Stimulated activated CD4-positive, alpha-beta T cell treated with anti-CD3 and anti-CD28 coated beads, Interleukin-15, amount 100 ng/mL, for 24 hours (primary cell): ENCODE measurements at places on chromosomes 2 and 18.

DNA sequence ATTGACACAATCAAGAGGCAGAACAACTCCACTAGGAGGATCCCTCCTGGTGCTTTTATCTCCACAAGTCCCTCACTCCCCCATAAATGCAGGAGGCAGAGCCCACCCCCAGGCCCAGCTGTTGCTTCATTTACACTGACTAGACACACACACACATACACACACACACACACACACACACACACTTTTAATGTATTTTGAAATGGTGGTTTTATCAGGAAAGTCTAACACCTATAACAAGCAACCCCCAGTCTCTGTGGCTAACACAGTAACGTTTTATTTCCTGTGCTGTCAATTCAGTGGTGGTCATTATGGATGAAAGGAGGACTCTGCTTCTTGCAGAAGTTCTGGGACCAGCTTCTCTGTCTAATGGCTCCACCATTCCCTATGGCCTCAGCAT, 125.4 kb upstream of the FOSL2 start:
- DNase-seq, result no peak

- DNase-seq, result no peak
These were observed 11.4 kb upstream of the RAB31 start for GRCh38 chr18:9696701-9697100.

DNA sequence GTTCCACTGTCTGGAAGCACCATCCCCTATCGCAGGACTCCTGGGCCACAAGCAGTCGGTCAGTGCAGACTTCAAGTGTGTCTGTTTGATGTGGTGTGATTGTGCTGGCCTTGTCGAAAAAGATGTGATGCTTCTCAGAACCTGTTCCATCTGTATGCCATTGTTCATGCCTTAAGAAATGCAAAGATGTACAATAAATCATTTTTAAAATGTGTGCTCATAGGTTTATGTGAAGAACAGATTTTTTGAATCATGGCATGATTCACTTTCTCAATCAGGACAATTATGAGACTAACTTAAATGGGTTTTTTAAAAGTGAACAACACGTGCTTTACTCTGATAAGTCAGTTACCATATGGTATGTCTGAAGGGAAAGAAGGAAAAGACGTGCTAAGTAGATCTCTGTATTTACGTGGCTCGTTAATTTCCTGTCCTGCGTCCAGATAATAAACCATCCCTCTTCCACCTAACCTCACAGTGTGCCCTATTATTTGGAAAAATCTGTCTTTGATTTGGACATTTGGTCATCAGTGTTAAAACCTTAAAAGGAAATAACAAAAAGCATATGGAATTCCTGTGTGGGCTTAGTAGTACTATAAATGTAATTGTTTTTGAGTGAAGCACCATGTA, 54.9 kb downstream of the PRKRA start:
- no peak for DNase-seq

GRCh38 chr2:162403884-162404283, 60.0 kb downstream of the GCA start:
- DNase-seq, result no peak

DNA sequence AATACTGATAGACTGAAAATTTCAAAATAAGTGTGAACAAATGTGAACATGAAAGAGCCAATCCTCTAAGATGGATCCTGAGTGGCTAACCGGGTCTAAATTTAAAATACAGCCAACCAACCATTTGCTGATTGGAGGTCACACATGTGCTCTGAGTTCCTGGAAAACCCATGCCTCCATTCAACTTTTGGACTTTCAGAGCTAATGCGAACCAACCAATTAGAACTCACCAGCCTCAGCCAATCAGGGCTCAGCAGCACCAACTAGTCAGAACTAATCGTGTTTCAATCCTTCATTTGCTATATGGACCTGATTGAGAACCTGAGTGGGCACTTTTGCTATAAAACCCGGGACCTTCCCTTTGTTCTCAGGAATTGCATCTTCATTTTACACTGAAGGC, 111.5 kb downstream of the MEP1B start:
- no peak for DNase-seq

DNA sequence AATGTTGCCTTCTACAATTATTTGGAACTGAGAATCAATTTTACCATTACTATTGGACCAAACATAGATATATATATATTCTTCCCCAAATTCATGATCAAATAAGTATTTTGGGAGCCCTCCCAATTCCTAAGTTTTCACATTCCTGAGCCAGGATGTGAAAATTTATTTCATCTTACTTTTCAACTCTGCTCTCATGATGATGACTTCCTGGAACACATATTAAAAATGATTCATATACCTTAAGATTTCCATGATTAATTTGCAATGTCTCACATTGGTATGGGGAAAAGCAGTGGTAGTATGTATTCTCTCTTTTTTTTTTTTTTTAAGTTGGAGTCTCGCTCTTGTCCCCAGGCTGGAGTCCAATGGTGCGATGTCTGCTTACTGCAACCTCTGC, 596.1 kb upstream of the ZEB2 start:
- no peak for DNase-seq

GRCh38 chr2:11053546-11053945, 101.7 kb upstream of the SLC66A3 start:
- DNase-seq, result no peak

DNA sequence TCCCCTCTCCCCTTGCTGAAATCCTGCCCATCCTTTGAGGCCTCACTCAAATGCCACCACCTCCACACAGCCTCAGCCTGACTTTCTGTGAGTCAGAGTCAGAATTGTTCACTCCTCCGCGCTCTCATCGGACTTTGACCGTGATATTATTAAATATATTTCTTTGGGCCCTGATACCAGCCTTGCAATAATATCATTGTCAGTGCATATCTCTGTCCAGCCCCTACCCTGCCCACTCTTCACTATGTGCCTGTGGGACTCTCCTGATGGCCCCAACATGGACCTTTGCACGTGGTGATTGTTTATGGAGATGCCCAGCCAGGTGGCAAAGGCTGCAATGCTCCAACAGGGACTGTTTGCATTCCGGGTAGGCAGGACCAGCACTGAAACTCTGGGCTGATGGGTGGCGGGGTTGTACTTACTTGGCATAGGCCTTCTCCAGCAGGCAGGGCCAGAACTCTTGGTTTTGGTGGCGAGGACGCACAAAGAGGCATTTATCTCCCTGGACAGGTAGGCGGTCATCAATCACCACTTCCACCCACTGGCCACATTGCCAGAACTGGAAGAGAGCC, 37.3 kb downstream of the CAPN13 start:
- no peak for DNase-seq

GRCh38 chr18:22063102-22063501, 106.3 kb upstream of the GATA6 start:
- no peak for DNase-seq

- no peak for DNase-seq
These were observed 174.0 kb upstream of the SLC8A1 start for GRCh38 chr2:40625849-40626248.

GRCh38 chr2:104378853-104379374, 475.0 kb upstream of the POU3F3 start:
- DNase-seq, result peak; percentile 28

- no peak for DNase-seq
These were observed 115.6 kb downstream of the CTAGE1 start for GRCh38 chr18:22302144-22302543.

GRCh38 chr2:226488034-226488433, 311.6 kb downstream of the IRS1 start:
- no peak for DNase-seq

DNA sequence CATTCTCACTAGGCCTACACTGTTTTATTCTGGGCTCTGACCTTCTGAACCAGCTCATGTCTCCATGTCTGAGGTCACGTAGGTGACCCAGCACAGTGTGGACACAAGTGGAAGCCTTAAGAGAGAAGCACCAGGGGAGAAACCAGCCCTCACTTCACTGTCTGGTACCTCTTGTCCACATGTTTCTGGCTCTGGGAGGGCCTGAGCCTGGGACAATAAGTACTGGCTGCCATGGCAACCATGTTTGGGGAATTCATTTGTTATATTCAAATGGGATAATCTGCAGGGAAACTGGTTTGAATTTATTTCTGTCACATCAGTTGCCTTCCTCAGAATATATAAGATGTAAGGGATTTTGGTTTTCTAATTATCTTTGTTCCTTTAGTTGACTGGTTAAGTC, 23.3 kb downstream of the MYO3B start:
- DNase-seq, result no peak

- no peak for DNase-seq
These were observed 12.0 kb downstream of the RUFY4 start for GRCh38 chr2:218081063-218081462.

DNA sequence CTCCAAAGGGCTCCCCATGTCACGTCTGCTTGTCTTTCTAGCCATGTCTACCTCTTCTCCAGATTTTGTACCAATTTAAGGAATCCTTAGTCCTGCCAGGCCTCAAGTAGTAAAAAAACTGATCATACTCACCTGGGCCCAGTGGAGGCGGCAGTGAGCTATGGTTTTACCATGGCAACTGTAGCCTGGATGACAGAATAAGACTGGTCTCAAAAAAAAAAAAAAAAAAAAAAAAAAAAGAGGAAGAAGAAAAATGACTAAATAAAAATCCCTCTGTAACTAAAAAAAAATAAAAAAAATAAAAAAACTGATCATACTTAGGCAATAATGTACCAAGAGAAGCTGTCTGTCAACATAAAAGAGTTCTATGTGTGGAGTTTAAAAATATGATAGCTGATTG, 221.6 kb downstream of the NR4A2 start:
- DNase-seq, result peak; percentile 28

- DNase-seq, result no peak
These were observed 81.1 kb downstream of the BOLA3 start for GRCh38 chr2:74066491-74067203.

GRCh38 chr2:241120440-241120839, 18.4 kb upstream of the MTERF4 start:
- no peak for DNase-seq

DNA sequence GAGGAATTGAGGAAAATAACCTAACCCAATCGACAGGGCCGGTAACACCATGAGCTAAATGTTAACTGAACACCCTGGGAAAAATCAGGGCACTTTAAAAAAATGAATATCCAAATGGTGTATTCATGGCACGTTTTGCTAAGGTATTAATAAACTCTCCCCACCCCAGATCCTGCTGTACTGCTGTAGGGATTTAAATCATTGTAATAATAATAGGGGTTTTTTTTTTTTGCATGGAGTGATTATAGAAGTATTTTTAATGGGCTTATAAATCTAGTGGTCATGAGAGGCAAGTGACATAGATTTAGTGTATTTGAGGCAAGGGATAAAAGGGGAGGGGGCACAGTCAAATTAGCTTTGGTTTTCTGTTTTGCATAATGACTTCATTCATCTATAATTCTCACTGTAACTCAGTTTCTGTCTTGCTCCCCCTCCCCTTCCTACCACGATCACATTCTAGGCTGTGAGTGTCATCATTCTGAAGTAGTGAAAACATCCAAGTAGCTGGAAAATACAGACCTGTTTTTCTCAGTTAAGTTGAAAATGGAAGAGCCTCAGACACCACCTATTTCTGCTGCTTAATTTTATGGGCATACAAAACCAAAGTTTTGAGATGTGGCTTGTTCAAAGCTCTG, 18.2 kb upstream of the MGAT5 start:
- no peak for DNase-seq

GRCh38 chr2:37586663-37587317, 84.7 kb downstream of the CDC42EP3 start:
- DNase-seq, result no peak

DNA sequence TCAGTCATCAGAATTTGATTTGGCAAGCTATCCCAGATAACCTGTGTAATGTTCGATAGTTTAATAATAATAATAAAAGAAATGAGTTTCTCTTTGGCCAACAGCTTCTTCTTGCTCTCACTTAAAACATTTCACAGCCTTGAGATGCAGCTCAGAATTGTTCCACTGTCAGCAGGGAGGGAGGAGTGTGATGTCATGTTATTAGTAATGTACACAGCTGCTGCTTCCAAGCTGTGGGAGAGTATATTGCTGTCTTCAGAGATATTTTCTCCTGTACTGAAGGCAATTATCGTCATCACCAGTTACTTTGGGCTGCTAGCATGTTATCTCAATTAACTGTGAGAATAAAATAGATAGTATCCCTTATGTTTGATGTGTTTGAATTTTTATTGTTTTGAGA, 146.9 kb upstream of the MAP3K20 start:
- no peak for DNase-seq

DNA sequence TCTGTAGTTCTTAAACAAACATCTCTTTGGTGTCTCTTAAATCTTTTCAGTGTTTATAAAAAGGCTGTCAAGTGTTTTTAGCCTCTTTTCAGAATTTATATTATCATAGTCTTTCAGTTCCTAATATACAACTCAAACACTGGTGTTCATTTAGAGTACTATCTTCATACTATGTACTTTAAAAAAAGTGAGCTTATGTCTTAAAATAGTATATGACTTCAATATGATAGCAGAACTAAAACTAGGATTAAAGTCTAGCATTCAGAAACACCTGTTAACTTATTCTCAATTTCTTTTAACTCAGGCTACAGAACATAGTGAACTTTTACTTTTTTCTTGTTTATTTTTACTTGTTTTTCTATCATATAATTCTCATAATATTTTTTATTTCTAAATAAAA, 14.7 kb upstream of the IKZF2 start:
- no peak for DNase-seq

- DNase-seq, result peak; percentile 56
These were observed 18.3 kb upstream of the CXCR4 start for GRCh38 chr2:136135921-136136906.

DNA sequence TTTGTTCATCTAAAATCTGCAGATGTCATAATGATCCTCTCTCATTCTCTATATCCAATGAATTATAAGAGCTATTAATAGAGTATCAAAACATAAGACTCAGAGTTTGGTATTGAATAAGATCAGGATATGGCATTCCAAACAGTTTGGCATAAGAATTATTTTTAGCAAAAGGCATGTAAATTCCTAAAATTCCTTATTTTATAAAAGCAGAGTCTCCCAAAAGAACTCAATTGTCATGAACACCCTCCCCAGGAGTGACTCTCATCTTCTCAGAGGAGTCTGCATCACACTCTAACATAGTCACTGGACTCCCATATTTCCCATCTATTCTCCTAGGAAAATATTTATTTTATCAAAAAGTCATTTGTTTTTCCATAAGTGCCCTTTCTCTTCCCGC, 1710.2 kb upstream of the SLC39A10 start:
- DNase-seq, result no peak

DNA sequence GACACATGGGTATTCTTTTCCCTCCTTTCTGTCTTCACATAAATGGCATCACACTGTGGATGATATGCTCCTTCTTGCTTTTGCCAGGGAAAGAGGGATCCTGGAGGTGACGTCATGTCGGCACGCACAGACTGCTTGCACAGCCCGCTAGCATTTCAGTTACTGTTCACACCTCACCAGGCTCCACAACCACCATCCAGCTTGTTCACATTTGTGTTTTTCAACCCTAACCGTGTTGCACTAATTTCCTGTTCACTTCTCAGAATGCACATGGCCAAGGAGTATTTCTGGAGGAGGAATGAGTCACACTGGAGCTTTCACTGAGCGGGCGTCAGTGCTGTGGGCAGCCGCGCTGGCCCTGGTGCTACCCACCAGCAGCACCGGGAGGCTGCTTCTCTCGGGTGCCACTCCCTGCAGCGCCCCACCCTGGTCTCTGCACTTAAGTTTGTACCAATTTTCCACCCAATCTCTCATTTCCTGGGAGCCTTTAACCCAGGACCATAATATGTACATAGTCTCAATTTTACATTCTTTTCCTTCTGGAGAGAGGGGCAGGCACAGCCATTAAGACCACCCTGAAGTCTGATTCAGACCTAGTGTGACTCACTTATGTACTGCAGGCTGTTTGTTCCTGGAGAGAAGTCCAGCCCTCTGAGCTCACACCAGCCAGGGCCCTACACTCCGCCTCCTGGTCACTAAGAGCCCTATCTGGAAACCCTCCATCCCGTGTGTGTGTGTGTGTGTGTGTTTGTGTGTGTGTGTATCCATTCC, 65.1 kb downstream of the MBP start:
- DNase-seq, result peak; percentile 80
